ENCODE measurements at places on chromosomes 7 and 10. TPM values are rescaled to one million over a fixed set of nuclear protein-coding genes. Genes with fewer than 3 reads are reported as not detected.

GRCh38 chr10:93334901-93335327, 147.2 kb downstream of the MYOF start:
- no peak for DNase-seq

GRCh38 chr7:27693794-27694193, 31.1 kb upstream of the HIBADH start:
- DNase-seq = no peak

The UBE2D4 gene
- 15.6 TPM for total RNA-seq

The ACTL6B gene
- 2.4 TPM for total RNA-seq

The ZNF22 gene
- total RNA-seq = 51.0 TPM

The FGL2 gene
- total RNA-seq = not detected

The PLXNA4 gene
- total RNA-seq = 21.7 TPM

- DNase-seq = no peak
These were observed 122.2 kb upstream of the MGMT start for GRCh38 chr10:129344731-129345355.

- no peak for DNase-seq
These were observed 8.8 kb downstream of the AKAP9 start for GRCh38 chr7:91949221-91950009.

The CALU gene
- total RNA-seq = 139 TPM

- DNase-seq = no peak
These were observed 10.1 kb downstream of the PSTK start for GRCh38 chr10:122990278-122990677.

- DNase-seq = no peak
These were observed 23.4 kb downstream of the CAMK2G start for GRCh38 chr10:73850863-73851461.

The KNDC1 gene
- total RNA-seq = 4.0 TPM

GRCh38 chr10:75922435-75922834, 491.0 kb downstream of the LRMDA start:
- DNase-seq = no peak

The PRXL2A gene
- total RNA-seq = 161 TPM

DNA sequence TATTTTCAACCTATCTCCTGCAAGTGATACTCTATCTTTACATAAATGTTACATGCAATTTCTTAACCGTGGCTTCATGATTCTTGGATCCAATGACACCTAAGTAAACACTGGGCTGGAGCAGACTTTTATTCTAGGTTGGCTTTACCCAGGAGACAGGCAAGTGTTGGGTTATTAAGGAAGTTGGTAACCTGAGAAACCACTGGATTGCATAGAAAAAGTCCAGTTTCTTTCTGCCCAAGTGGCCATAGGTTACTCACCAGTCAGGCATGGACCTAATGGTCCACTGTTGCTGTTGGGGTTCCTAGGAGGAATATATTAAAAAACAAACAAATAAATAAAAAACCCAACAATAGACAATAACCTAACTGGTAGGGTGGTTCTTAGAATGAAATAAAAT, 112.8 kb downstream of the SEMA3D start:
- no peak for DNase-seq

DNA sequence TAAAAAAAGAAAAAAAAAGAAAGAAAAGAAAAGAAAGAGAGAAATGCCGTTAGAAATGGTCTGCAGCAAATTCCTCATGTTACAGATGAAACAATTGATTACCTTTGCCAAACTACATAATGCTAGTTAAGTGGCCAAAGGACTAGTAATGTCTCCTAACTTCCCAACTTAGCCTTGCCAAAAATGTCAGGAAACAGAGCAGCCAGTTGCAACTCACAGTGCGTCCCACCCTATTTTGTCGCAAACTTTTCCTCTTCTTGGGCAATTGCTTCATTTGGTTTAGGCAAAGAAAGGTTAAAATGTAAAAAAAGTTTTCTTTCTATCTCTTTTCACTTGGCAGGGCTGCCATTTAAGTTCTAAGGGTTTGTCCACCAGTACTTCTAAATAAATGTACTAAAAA, 53.1 kb downstream of the APBB1IP start:
- DNase-seq = no peak

The PAPSS2 gene
- total RNA-seq = 1.3 TPM

DNA sequence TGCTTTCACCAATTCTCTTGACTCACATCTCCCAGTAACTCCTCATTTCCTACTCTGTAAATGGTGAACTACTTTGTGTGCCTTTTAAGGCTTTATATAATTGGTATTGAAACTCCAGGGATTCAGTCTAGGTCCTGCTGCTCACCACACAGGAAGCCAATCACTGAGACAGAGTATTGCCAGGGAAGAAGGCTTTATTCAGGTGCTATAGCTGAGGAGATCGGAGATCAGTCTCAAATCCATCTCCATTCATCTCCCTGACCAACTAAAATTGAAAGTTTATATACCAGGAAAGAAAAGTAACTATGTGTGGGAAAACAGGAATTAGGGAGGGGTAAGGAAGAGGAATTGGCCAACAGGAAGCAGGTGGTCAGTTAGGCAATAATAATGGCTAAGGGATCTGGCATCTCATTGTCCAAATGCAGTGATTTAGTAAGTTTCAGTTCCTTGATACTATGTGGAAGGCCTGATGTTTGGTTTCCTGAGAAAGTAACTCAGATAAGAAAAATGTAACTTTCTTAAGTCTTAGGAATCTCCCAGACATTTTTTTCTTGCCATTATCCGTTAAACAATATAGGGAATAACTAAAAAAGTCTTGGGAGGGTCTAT, 10.2 kb upstream of the SDHAF3 start:
- DNase-seq = no peak

The NRCAM gene
- 35.0 TPM for total RNA-seq

GRCh38 chr10:48600645-48601505, 4.0 kb downstream of the ARHGAP22 start:
- DNase-seq = no peak

The MYL7 gene
- not detected for total RNA-seq

All from neural crest cell (in vitro differentiated cells).